Astrocyte of the cerebellum (primary cell): ENCODE measurements at places on chromosomes 1 and 21.

- DNase-seq = no peak
Measured at GRCh38 chr1:195071461-195071860, 1536.8 kb downstream of the KCNT2 start.

- no peak for DNase-seq
Measured at GRCh38 chr21:14883351-14883750, 181.4 kb downstream of the NRIP1 start.

DNA sequence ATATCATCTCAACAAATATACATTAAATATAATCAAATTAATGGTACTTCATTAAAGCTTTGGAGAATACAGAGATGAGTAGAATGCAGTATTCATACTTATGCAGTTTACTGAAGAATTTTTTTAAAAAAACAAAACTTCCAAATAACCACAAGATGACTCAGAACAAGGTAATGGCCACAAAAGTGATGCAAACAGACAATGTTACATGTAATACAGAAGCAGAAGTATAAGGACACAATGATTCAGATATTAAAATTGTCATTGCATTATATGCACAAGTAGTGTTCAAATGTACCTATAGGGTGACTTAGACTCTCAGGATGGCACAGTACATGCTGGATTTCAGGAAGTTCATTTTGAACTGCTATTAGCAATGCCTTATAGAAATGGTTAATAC, 227.2 kb upstream of the ST6GALNAC5 start:
- DNase-seq = no peak

GRCh38 chr1:50109116-50109515, 396 bp downstream of the ELAVL4 start:
- no peak for DNase-seq

- no peak for DNase-seq
Measured at GRCh38 chr1:217881607-217882332, 250.6 kb downstream of the SPATA17 start.

GRCh38 chr1:245957427-245957826, 549.7 kb downstream of the SMYD3 start:
- DNase-seq = no peak

DNA sequence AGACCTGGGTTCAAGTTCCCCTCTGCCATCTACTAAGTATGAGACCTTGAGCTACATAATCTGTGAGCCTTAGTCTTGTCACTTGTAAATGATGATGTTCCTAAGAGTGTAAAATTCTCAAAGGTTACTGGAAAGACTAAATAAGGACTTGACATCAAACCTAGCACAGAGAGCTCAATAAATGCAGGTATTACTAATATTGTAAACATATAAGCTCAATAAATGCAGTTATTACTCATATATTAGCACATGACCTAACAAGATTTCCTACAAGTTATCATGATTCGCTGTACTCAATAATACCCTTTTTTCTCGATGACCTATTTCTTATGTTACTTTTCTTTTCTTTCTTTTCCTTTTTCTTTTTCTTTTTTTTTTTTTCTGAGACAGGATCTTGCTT, 174.9 kb downstream of the ZNF281 start:
- DNase-seq = no peak

DNA sequence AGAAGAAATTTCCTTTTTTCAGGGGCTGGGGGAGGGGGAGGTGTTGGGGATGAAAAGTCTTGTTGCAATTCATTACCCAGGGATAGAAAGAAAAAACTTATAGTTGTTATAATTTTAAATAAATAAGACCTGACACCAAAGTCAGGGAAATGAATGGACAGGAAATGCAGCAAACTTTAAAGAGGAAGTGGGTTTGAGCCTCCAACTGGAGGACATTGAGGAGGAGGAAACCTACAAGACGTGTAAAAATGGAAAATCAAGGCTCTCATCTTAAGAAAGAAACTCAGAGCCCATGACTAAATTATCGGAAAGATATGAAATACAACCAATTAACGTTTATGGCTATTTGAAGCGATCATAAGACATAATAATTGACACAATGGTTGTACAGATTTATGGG, 54.4 kb downstream of the NIBAN1 start:
- no peak for DNase-seq

DNA sequence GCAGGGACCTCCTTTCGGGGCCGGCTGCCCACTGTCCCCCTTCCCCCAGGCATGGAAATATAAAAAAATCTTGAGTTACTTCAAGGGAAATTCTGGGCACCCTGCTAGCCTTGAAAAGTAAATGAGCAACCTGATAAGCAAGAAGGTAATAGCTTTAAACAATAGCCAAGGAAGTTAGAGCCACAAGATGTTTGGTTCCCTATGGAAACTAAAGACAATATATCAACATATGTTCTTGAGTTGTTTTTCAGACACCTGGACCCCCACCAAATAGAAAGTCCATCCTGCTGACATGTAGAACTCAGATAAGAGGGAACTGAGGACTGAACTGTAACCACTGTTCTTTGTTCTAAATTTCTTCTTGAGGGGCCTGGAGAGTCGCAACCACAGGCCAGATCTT, 19.3 kb upstream of the SLC35A3 start:
- no peak for DNase-seq

DNA sequence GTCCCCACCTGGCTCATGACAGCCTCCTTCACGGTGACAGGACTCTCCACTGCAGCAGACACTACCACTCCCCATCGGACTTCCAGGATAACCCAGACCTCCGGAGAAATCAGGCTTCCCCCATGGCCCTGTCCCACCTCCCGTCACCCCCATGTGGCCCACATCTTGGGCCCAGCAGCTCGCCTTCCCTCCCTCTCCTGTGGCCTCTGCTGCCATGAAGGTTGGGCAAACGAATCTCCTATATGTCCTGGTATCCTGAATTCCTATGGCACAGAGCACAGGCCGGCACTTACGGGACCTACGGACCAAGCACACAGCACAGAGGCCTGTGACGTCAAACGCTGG, 82.0 kb downstream of the NPHP4 start:
- no peak for DNase-seq

DNA sequence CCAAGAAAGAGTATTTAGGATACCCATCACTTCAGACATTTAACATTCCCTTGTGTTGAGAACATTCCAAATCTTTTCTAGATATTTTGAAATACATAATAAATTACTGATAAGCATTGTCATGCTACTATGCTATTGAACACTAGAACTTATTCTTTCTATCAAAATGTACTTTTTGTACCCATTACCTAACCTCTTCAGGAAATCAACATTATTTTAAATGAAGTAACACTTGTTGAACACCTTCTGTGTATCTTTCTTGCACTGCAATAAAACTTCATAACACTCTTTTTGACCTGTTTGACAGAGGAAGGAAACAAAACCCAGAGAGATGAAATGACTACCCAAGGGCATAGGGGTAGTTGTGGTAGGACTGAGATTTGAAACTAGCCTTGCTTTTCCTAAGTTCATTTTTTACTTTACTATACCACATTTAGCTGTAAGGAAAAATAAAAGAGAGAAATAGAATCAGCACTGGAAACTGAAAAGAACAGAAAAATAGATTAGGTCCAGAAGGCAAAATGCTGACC, 99.4 kb downstream of the UCHL5 start:
- no peak for DNase-seq

DNA sequence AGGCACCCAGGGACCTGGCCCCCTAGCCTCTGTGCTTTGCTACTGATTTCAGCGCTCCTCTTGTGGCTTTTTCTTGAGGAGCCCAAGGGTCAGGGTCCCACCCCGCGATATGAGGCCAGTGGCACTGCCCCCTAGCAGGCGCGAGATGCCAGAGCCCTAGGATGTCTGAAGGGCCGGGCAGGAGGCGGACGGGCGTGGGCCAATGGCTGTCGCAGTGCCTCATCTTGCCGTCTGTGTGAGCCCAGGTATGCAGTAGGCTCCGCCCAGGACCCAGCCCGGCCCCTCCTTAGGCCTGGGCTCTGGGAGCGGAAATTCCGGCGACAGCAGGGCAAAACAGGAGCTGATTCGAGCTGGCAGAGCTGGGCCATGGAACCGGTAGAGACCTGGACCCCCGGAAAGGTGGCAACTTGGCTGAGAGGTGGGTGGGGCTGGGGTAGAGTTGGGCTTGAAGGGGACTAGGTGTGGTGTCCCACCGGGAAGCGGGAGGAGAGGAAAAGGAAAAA, at the start of gene CNKSR1:
Gene CNKSR1 (plus strand): TSS at position 310 of the 503 bp plus-strand sequence. CDS start 57 bp downstream, at position 367.
- no peak for DNase-seq

GRCh38 chr1:206047271-206047670, 5.7 kb upstream of the RHEX start:
- DNase-seq = no peak

GRCh38 chr1:59104191-59104760, 192.6 kb upstream of the FGGY start:
- no peak for DNase-seq

GRCh38 chr1:114976891-114977290, 52.7 kb upstream of the TSHB start:
- no peak for DNase-seq

GRCh38 chr1:222665964-222666363, 46.3 kb downstream of the AIDA start:
- no peak for DNase-seq

GRCh38 chr1:187762118-187762517, 933.4 kb downstream of the PLA2G4A start:
- DNase-seq = no peak

GRCh38 chr1:28986306-28986910, 72.0 kb downstream of the EPB41 start:
- no peak for DNase-seq

DNA sequence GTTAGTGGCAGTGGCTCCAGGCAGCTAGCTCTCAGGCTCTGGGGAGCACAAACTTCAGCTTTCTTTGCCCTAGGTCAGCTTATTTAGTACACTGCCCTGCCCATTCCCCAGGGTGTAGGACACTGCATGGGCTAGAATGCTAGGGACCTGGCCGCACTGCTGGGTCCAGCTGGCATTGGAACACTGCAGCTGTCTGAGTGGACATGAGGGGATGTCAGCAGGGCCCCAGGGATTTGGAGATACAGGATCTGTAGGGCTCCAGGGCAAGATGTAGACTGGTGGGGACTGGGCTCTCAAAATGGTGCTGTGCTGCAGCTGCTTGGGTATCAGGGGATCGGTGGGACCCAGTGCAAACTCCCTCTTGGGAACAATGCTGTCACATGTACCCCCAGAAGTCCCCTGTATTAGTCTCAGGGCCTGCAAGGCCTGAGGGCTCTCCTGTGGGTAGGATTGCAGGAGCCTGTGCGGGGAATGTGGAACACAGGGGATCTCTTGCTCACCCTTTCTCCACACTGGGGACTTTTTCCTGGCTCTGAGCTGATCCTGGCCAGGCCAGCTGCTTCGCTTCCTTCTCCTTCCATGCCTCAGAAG, 25.2 kb upstream of the TTC22 start:
- DNase-seq = no peak

DNA sequence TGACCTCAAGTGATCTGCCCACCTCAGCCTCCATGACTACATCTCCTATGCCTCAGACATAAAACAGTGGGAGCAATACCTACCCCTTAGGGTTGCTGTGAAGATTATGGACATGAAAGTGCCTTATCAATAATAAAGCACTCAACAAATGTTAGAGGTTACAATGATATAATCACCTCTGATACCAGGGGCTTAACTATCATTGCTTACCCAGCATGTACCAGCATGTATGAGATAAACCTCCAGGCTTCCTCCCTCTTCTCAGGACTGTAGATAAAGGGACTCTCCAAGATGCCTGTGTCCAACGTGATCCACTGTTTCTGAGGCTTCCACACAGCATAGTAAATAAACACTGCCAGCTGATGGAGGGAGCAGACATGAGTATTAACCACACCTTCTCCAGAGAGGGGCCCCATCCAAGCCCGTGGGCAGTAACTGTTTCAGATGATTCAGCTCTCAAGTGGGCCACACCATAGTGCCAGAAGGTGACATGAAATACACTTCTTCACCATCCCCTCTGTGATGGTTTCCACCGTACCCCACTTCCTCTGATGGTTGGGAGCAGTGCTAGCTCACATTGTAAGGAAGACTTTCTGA, 26.2 kb downstream of the RHBDL2 start:
- no peak for DNase-seq

- no peak for DNase-seq
Measured at GRCh38 chr1:51488372-51489050, 30.6 kb downstream of the EPS15 start.

DNA sequence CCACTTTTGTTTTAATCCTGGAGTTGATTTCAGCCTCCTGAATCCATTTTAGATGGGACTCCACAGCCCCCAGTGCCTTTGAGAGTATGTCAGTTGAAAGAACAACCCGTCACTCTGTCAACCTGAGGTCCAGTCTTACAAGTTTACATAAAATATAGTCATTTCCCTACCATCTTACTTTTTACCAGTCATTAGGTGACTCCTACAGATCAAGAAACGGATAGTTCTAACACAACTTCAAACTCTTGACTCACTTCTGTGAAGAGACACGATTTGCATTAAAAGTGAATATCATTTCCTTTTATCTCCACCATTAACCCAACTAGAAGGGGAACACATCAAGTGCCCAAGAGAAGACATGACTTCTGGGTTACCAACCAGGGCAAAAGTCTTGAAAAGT, 147.1 kb downstream of the NTPCR start:
- DNase-seq = no peak

GRCh38 chr1:109751531-109752260, 10.9 kb upstream of the GSTM3 start:
- no peak for DNase-seq

DNA sequence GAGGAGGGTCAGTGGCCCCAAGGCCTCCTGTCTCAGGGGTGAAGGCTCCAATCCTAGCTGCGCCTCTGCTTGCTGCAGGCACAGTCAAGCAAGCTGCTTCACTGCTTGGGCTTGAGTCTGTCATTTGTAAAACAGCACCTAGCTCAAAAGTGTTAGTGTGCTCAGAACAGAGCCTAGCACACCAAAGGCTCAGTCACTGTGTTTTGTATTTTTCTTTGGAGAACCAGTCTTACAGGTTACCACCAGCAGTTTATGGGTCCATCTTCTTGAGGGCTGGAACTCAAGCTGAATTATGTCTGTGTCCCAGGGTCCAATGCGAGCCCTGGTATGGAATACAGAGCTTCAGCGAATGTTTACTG, 113.6 kb downstream of the DMRTB1 start:
- DNase-seq = no peak

DNA sequence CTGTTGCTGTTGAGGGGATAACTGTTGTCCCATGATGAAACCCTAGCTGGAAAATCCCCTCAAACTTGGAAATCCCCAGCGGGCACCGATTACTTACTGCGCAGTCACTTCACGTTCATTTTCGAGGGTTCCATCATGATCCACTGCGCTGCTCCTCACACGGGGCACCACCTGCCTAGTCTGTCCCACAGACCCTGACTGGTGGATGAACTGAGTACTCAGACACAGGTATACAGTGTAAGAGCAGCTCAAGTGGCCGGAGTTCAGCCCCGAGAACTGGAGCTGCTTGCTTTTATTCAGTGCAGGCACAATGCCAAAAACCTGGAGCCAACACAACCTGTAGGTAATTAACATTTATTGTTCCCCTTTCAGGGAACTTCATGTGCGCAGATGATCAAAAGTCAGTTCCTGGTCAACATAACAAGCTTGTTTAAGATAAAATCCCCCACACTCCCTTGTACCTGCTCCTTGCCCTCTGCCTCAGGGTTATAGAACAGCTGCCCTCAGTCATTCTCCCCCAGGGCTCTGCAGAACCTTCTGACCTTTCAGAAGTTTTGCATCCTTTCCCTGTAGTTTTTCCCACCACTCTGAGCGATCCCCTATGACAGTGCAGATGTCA, 46.5 kb upstream of the PRELP start:
- DNase-seq = no peak
